KBM-7 (cell line): ENCODE measurements at places on chromosomes 16 and 17.

- no peak for DNase-seq
These were observed 212.0 kb downstream of the GRIN2A start for GRCh38 chr16:9970244-9970643.

DNA sequence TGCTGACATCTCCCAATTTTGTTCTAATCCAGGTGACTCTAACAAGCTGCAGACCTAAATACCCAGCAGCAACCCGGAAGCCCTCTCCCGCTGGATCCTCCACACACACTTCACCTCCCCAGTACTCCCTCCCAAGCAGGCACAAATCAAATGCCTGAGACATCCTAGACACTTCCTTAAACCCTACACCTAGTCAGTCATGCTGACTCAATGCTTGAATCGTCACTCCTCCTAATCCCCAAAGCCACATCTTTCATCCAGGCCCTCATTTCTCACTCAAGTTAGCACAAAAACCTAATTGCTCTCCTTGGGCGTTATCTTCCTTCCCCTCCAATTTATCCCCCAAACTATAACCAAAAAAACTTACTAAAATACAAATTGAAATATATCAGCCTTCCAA, 32.7 kb downstream of the CMC2 start:
- no peak for DNase-seq

- DNase-seq: no peak
These were observed 34.1 kb downstream of the MAP2K6 start for GRCh38 chr17:69448431-69449102.

DNA sequence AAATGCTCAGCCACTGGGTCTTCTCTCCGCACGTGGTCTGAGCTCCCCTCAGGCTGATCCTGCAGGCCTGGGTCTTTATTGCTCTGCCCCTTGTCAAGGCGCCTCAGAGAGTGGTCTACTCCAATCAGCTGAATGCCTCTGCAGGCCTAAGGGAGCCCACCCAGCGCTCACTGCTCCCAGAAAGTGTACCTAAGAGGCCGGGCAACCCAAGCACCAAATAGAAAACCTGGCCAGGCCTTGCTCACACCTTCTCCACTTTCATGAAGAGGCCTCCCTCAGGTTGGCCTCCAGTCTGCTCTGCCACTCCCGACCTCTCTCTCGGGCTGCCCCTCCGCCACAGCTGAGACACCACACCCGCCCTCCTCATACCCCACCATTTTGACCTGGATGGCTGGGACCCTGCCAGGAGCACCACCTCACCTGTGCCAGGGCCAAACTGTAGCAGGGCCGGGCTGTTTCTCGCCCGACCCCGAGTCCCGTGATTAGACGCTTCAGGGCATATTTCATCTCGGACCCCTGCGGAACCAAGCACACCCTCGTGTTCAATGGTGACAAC, 665 bp downstream of the MYBBP1A start:
- no peak for DNase-seq

- DNase-seq: no peak
These were observed 79.7 kb downstream of the PLD6 start for GRCh38 chr17:17126131-17127110.

DNA sequence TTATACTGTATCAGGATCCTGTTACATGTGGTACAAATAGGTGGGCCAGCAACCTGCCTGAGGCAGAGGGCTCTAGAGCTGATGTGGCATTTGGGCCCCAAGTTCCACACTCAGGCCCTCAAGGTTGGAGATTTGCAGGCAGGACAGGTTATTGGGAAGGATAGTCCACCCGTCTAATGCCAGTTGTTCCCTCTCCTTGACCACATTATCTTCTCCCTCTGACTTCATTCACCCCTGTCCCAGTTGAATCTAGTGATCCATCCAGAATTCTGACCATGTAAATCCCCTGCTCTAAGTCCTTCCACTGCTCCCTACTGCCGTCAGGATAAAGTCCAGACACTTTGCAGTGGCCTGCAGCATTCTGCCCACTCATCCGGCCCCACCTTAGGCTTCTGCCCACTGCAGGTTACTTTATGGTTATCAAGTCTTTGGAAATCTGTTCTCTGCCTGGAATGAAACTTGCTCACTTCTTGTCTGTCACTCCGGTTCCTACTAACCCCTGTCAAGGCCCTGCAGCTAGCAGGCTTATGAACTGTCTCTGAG, 1.9 kb upstream of the NFATC3 start:
- no peak for DNase-seq

GRCh38 chr16:71623597-71623996, 2.4 kb upstream of the MARVELD3 start:
- DNase-seq: no peak

DNA sequence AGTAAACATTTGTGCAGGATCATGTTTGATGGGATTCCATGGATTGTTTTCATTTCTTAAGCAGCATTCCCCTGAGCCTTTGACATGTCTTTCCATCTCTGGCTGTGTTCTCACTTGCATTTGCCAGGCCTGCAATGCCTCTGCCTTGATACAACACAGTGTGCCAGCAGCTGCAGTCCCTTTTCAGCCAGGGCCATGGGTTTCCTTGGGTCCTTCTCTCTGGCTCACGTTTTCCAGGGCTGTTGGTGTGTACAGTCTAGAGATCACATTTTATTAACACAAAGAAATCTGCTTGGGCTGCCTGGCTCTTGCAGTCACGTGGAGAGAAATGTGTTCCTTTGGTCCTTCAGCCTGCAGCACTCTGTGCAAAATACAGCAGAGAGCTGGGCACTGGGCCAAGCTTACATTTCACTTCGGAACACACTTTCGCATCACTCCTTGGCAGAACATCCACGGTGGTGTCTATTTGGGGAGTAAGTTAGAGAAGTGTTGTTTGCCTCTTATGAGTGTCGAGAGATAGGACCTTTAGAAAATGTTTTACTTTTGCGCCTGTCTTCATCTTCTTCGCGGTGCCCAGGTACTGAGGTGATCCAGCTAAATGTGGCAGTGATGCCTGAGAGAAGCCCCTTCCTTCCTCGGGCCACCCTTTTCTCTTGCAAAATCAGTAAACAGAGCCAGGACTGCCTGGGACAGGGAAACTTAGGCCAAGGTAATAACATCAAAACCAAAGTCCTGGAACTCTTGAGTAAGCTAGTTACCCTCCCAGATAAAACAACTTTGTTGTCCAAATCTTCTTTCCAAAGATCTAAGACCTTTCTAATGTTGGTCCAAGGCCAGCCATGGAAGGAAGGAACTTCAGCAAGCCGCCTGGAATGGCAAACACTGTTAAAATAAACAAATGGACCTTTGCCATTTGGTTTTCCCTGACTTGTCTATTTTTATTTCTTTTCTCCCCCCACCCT, 20.9 kb downstream of the HLF start:
- no peak for DNase-seq
